ENCODE measurements at places on chromosomes 13 and 19.
A peak's percentile ranks its signal among the peaks of the same experiment; 100 is the strongest.

DNA sequence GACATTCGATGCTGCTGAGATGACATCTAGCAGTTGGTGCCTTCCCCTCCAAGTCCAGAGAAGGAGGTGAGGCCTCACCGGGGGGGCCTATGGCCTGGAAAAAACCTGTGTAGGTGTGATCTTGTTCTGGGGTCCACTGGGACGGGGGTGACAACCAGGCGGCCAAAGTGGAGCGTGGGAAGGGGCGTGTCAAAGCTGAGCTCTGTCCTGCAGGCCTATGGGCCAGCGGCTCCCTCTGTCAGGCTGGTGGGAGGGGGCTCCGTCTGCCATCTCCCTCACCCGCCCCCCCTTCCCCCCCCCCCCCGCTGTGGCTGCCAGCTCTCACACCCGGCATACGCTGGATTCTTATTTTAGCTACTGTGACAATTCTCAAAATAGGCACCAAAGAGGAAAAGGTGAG, 56.7 kb upstream of the UQCRFS1 start:
- H3K4me1 ChIP-seq = no peaks in the 10 kb centered on the region
- peaks cover 47% of the 10 kb centered on the region for H3K27me3 ChIP-seq
- DNase-seq = no peak
- no peak overlapping the region for H3K27ac ChIP-seq
- no peak overlapping the region for H3K4me3 ChIP-seq
- H3K36me3 ChIP-seq = peaks cover 5% of the 10 kb centered on the region

DNA sequence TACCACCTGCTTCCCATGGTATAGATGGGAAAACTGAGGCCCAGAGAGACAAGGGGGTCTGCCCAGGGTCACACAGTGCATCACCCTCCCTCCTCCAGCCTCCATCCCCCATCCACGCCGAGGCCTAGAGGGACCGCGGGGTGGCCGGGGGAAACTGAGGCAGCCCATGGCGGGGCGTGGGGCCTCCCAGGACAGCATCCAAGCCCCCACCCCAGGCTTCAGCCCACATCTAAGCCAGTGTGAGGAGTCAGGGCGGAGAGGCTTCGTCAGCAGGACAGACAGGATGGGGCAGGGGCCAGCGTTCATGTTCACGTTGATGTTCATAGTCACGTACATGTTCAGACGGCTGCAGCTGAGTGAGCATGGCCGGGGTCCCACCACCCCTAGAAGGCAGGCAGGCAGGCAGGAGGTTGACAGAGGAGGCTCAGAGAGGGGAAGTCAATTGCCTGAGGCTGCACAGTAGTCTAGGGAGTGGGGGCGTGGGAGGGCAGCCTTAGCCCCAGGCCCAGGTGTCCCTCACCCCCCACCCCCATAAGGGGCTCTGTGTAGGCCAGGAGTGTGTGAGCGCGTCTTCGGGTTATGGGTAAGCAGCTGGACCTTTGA, 23.3 kb downstream of the SMIM24 start:
- H3K27ac ChIP-seq = no peak overlapping the region
- H3K36me3 ChIP-seq = peaks cover 24% of the 10 kb centered on the region
- no peaks in the 10 kb centered on the region for H3K27me3 ChIP-seq

- no peak for DNase-seq
- no peaks in the 10 kb centered on the region for H3K27me3 ChIP-seq
- H3K27ac ChIP-seq = no peak overlapping the region
- no peak overlapping the region for H3K4me3 ChIP-seq
- H3K4me1 ChIP-seq = no peaks in the 10 kb centered on the region
Observed at GRCh38 chr13:79604752-79605151, 123.8 kb downstream of the NDFIP2 start.

DNA sequence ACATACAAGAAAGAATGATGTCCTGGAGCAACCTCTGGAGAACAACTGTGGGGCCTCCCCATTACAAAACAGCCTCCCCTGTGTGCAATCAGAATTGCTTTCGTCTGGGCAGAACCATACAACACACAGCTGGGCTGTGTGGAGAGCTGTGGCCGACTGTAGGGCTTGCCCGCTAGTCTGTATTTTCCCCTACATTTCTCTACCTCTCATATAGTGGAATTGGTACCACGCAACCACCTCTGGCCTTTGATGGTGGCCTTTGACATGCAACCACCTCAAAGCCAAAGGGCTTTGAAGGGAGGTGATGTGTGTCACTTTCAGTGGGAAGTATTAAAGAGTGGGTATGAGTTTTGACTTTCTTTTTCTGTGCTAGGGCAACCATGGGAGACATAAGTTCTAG, 34.0 kb downstream of the GARRE1 start:
- no peaks in the 10 kb centered on the region for H3K36me3 ChIP-seq
- no peaks in the 10 kb centered on the region for H3K27me3 ChIP-seq
- H3K4me1 ChIP-seq = peaks cover 5% of the 10 kb centered on the region
- H3K4me3 ChIP-seq = no peak overlapping the region
- no peak overlapping the region for H3K27ac ChIP-seq

DNA sequence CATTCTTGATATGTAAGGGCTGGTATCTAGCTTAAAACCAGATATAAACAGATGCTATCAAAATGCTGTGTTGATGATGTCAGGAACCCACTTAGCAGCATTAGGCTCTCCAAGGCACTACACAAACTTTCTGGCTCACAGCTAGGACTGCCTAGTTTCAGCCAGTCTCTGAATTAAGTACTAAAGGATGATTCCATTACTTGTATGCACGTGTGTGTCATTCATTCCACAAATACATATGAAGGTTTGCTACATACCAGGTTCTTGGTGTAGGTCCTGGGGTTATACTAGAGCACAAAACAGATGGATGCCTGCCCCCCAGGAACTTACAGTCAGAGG, 151.5 kb downstream of the RGCC start:
- H3K27ac ChIP-seq = no peak overlapping the region
- H3K4me3 ChIP-seq = no peak overlapping the region
- H3K36me3 ChIP-seq = peaks cover 11% of the 10 kb centered on the region
- peaks cover 2% of the 10 kb centered on the region for H3K4me1 ChIP-seq

DNA sequence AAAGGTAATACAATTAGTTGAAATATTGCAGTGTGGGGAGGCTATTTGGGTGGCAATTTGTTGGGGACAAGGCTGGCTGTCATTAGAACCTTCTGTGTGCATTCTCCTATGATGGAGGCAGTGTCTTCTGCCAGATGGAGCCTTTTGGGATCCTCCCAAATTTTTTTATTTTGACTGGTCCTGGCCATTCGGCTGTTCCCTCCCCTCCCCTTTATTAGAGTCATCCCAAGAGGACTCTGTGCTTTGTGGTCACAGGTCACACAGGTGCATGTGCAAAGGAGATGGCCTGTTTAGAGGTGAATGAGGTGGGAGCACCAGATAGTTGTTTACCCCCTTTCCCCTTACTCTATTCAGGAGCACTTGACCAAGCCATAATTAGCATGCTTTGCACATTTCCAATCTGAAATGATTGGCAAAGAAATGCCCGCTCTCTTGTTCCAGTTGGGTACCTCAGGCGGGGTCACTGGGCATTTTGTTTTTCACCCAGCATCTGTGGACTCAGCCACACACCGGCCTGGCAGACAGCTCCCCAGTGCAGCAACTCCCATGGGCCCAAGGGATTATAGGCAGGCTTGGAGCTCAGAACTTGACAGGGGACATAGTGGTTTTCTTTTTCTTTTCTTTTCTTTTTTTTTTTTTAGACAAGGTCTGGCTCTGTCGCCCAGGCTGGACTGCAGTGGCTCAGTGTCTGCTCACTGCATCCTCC, 19.8 kb downstream of the GATAD2A start:
- no peaks in the 10 kb centered on the region for H3K36me3 ChIP-seq
- no peak for DNase-seq
- peak overlapping the region; percentile 81 for H3K27ac ChIP-seq

DNA sequence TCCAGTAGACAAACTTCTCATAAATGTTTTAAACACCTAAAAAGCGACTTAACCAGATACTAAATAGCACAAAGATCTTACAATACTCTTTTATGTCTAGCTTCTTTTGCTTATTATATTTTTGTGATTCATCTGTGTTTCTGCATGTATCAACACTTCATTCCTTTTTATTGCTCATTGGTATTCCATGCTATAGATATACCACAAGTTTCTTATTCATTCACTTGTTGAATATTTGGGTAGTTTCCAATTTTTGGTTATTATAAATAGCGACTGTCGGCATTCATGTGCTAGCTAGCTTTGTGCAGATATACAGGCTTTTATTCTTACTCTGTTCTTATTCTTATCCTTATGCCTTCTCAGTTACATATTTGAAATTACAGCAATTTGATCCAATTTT, 50.0 kb upstream of the RGCC start:
- no peaks in the 10 kb centered on the region for H3K27me3 ChIP-seq
- no peaks in the 10 kb centered on the region for H3K4me1 ChIP-seq
- no peak overlapping the region for H3K4me3 ChIP-seq
- no peak for DNase-seq
- no peak overlapping the region for H3K27ac ChIP-seq

GRCh38 chr13:99506634-99507033, 5.4 kb downstream of the TM9SF2 start:
- no peak for DNase-seq
- H3K4me1 ChIP-seq = peaks cover 90% of the 10 kb centered on the region
- H3K27me3 ChIP-seq = no peaks in the 10 kb centered on the region
- H3K36me3 ChIP-seq = peaks cover 46% of the 10 kb centered on the region

- no peaks in the 10 kb centered on the region for H3K27me3 ChIP-seq
- DNase-seq = peak; percentile 87
- no peaks in the 10 kb centered on the region for H3K36me3 ChIP-seq
- H3K4me3 ChIP-seq = peak overlapping the region; percentile 30
Observed at GRCh38 chr19:48489608-48490216, 20.5 kb downstream of the CYTH2 start.
